NCI-H1105 (cell line): ENCODE measurements at places on chromosomes 6 and 20.

DNA sequence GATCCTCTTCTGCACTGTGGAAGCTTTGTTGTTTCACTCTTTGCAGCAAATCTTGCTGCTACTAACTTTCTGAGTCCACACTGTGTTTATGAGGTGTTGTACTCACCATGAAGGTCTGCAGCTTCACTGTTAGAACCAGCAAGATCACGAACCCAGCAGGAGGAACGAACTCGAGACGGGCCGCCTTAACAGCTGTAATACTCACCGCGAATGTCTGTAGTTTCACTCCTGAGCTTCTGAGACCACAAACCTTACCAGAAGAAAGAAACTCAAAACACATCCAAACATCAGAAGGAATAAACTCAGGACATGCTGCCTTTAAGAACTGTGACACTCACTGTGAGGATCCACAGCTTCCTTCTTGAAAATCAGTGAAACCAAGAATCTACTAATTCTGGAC is 48.1 kb upstream of the MBOAT1 start:
- no peak for DNase-seq

DNA sequence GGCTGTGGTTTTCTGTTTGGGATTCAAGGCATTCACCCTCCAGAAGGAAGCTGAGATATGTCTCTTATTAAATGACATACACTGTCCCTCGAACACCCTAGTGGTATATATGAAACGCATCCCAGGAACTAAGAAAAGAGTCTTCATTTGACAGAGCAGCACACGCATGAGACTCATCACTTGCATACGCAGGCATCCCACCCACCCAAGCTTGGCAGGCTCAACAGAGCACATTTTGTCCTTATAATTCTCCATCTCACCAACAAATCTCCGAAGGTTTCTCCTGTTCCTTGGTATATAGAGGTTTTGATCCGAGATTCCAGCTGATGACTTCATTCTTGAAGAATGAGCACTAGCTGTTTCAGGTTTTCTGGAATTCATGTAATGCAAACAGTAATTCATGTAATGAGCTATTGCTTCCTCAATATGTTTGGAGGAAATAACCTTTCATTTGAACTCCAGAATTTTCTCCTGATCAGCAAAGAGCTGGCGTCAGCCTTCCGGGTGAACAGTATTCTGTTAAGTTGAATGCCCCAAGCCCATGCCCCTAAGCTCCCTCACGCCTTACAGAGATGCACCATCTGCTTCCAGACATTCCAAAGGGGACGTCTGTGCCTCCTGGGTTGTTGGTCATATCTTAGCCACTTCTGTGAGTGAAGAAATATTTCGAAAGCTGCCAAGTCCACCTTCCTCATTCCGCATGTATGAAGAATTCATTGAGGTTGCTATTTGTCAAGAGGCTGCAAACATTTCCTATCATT is 66.0 kb upstream of the CDH4 start:
- DNase-seq: no peak

DNA sequence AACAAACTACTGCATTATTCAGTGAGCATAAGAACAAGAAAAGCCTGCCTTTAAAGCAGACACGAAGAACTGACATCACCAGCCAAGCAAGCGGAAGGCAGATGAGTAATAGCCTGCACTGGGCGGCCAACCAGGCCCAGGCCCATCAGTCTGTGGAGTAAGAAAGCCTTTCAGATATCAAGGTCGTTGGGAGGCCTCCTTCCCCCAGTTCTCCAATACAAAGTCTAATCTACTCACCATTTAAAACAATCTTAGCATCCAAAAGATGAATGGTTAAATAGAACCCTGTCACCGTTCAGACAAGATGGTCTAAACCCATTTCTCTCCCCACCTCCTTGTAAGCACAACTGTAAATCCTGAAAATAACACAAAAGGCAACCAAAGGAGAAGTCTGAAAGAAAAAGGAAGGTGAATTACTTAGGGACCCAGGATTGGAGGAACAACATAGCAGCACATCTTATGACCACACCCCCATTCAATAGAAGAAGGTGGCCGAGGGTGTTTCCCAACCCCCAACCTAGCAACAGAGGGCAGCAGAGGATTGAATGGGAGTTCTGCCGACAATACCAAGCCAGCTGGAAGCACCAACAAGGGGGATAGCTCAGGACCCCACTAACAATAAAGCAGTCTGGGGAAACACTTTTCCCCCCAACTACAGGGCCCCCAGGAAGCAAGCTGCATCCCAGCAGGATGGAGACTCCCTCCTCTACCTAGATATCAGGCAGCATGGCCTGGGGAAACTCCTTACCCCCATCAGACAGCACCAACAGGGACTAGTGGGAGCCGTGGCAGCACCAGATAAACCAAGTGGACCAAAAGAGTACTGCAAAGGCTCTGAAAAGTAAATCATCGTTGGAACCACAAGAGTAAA is 67.9 kb downstream of the ZHX3 start:
- DNase-seq: no peak

DNA sequence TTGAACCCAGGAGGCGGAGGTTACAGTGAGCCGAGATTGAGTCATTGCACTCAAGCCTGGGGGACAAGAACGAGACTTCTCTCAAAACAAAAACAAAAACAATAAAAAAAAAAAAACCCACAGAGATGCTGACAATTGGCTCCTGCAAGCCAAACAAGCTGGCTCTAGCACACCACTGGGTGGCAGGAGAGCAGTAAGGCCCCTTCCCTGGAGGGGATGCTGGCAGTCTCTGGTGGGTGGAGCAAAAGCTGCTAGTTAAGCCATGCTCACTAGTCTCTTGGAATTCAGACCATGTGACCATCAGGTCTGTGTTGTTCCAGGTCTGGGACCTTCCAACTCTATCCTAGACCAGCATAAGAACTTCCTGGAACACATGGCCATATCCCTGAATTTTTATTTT is 18.9 kb upstream of the DSN1 start:
- peak; percentile 26 for DNase-seq

GRCh38 chr20:46027245-46027853 is 1.7 kb upstream of the SLC12A5 start:
- no peak for DNase-seq

DNA sequence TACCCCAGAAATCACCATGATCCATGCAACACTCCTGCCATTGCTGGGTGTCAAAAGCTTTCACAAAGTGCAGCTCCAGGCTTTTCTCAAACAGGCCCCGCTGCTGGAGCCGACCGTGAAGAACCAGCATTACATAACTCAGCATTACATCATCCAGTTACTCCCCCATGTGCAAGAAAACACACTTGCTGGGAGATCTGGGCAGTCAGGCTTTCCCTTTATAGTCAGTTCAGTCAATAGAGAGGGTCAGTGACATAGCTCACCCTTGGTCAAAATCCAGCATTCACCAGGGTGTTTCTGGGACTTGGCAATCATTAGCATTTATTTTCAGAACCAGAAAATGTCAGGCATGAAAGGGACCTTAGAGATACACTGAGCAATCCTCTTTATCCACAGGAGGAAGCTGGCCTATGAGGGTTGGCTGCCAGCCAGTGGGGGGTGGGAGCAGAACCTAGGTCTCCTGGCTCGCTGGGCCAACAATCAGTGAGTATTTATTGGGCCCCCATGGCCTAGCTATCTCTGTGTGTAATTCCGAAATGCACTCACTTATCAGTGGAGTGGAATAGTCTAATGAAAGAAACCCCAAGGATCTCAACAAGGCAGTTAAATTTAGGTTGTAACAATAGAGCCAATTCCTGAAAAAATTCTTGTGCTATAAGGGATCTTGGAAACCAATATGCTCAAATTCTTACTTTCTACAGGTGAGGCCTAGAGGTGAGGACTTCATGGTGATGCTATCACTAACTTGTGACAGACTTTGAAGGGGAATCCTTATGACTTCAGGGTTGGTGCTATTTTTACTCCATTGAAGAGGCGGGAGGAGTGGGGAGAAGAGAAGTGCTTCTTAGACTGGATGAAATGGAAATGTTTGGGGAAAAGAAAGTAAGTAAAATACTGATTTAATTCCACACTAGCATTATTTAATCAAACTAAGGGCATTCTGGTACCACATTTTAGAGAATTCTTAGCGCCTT is 54.6 kb downstream of the LYRM4 start:
- no peak for DNase-seq

DNA sequence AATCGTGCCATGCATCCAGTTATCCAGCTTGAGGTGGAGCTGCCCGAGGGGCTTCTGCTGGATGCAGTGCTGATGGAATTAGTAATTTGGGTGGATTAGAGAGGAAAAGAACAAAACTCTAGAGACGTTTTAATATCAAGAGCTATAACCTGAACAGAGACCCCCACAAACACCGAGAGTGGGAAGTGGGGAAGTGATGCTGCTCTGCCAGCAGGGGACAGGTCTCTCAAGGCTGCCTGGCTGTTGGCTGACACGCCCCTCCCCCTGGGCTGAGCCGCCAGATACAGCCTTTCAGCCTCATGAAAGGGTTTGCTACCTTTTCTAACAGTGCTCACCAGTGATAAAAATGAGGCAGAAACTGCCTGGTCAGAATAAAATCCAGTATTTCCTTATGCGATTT is 9.6 kb downstream of the LEMD2 start:
- no peak for DNase-seq

- DNase-seq: no peak
These were observed 24.6 kb upstream of the GTSF1L start for GRCh38 chr20:43751167-43752050.
